Occipital lobe (tissue), 3 donors: ENCODE measurements at places on chromosomes 2 and 18. TPM values are rescaled to one million over a fixed set of nuclear protein-coding genes. Genes with fewer than 3 reads are reported as not detected.

The CD28 gene
- 0.78 TPM for total RNA-seq

The ANKRD30B gene
- total RNA-seq: 0.16 TPM

DNA sequence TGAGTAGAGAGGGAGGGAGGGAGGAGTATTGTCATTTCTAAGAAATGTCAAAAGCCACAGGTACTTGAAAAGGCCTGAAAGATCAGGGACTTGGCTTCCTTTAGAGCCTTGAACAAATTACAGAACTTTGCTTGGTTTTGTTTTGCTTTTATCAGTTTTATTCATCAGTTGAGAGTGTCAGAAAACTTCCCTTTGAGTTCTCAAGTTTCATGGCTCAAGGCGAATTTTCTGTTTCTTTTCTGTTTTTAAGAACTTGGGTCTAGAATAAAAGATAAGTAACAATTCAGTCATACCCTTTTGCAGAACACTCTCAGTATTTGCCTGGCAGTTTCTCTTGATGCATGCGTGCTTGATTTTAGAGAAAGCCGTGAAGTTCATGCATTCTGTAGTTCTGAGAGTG is 531.9 kb downstream of the PARD3B start:
- no peak for DNase-seq

- DNase-seq: no peak
Measured at GRCh38 chr2:200450288-200450687, 59.6 kb downstream of the KCTD18 start.

DNA sequence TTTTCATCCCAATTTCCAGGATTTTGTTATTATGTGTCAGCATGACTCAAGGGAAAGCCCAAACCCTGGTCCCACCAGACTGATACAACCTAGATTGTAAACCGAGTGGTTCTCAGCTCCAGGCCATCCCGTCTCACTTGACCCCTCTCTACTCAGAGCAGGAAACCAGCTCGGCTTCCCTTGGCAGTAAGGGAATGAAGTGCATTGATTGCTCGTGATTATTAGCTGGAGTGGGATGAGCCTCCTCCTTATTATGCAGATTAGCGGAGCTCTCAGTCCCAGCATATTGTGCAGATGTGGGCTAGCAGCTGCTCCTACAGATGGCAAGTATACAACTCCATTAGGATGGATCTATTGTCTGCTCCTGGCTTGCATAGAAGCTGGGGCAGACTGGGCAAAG is 167.6 kb downstream of the LNPK start:
- no peak for DNase-seq

DNA sequence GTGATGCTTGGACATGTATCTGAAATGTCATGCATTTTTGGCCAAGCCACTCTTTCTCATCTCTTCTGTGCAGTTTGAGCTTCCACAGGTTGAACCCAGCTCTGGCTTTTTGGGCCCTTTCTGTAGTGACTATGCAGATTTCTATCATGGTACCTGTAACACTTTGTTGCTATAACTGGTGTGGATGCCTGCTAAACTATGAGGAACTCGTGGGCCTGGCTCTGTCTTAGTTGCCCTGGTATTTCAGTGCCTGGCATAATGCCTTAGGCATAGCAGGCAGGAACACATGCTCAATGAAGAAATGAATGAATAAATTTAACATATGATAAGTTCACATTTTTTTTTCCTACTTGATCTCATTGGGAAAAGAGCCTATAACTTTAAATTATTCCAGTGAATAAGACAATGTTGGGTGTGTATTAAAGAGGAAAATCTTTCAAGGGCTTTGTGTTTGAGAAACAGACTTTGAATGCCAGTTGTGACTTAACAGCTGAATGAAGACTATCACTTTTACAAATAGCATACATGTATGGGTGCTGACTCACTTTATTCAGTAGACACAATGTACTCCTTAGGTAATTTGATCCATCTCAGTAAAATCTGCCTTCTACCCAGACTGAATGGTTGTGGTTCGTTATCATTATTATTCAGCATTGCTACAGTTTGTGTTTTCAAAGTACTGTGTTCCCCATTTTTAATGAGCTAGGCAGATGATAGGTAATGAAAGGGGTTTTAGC is 86.4 kb upstream of the MAP4K3 start:
- no peak for DNase-seq

- DNase-seq: no peak
Measured at GRCh38 chr2:100703739-100704138, 116.2 kb upstream of the NPAS2 start.

DNA sequence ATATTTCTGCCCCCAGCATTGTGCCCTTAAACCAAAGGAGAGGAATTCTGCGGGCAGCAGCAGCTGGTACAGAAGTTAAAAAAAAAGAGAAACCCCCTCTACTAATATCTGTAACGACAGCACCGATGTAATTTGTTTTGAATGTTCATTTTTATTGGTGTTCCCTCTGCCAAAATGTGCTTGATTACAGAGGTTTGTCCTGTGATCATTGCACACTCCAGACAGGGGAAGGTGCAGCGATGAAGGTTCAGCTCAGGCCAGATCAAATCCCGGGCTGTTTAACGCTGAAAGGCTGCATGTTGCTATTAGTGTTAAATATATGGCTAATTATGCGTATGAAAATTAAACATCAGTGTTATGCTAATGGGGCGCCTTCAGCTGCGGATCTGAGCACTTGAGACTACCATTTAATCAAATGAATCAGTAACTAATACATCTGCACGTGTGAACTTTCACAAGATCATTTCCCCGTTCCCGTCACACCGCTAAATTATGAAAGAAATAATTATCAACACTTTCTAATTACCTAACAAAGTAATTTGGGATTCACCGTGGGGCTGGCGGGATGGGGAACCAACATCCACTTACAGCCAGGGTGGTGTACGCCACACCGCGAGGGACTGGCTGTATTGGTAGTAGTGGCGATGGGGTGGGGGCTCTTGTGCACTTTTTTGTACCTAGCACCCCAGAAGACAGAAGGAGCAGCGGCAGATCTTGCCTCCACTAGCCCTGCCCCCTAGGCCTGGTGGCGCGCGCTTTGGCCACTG is 1.5 kb upstream of the DLX1 start:
- no peak for DNase-seq

DNA sequence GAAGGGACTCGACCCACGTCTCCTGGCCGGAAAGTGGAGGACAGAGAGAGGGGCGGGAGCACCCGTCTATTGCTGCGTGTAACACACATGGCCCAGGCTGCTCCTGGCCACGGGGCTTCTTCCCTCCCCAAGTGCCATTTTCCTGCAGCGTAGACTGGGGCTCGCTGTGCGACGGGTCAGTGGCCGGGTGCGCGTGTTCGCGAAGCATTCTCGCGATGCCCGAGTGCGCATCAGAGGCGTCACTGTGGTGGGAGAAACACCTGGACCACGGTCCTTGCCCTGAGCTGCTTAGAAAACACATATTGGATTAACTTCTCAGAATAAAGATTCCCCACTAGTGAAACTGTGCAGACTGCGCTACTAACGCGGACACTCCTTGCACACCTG is 200.8 kb downstream of the EIPR1 start:
- no peak for DNase-seq

DNA sequence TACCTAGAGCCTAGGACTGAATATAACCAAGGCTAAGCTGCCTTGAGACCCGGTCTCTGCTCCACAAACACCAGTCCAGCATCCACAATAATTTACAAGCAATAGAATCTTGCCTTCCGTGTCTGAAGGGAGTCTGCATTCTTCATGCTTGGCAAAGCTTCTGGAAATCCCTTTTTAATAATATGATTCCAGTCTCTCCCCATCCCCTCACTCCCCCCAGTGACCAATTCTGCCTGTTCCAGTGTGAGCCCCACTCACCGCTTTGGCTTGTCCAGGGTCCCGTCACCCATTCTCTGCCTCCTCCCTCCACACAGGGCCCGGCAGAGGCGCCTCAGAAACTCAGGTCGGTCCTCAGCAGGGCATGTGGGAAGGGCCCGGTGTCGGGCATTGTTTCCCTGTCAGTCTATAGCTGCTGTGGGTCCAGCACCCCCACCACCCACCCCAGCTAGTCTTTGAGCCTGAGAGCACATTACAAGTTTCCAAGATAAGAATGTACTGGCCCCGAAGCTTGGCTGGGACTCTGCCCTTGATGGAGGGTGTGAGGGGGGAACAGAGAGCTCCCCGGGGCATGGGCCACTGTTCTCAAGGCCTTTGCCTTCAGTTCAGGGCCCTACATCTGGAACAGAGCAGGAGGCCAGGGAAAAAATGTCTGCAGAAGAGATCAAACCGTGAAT is 129.7 kb upstream of the MYCN start:
- DNase-seq: no peak

DNA sequence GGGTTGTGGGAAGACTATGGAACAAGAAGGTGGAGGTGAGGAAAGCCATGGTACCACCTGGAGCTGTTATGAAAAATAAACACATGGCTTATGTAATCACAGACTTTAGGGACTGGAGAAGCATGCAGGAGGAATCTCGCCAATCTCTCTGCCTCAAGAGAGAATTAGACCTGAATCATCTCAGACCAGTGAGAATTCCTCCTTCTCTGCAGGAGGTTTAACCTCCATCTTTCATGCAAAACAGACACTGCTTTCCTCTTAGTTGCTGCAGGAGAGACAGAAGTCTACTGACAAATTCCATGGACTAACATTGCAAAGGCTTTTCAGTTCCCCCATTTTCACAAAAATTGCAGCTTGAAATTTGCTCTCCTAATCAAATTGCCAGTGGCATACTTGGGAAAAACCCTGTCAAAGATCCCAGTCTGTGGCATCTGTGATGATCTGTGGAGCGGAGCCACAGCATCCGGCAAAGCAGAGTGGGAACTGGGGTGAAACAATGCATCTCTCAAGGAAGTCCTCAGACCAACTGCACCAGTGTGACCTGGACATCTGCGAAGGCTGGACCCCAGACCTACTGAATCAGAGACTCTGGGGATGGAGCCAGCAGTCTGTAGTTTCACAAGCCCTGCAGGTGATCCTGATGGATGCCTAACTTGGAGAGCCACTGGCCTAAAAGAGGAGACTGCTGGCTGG is 28.6 kb upstream of the NCKAP5 start:
- DNase-seq: no peak

DNA sequence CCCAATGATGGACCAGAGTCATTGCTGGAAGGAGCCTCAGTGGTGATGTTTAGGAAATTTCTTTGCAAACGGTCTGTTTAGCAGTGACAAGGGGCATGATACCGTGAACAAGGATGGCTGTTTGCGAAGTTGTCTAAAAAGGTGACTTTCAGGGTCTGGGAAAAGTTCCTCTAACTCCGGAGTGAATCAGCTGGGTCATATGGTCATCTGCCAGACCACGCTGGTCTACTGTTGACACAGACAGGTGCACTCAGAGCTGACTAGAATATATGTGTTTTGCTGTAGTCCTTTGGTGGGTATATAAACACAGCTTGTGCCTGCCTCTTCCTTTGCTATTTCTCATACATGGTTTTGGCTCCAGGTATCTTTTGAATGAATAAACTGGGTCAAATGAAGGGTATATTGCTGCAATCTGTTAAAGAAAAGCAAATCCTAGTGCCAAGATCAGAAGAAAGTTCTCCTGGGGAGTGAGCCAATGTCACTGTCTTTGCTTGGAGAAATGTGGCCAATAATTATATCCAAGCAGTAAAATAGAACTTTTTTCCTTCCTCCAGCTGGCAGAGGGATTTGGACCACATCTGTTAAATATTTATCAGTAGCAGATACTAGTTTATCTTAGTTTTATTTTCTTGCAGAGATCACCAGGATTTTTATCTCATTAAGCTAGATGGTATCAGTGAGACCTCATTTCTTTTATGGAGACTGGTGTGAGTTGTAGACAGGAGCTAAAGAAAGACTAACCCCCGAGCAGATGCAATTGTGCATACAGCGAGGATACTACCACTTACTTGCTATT is 286.0 kb downstream of the TRIB2 start:
- DNase-seq: no peak
